DMS 273 treated with DMSO at 0.1 percent for 48 hours (cell line): ENCODE measurements at places on chromosomes 16 and 17.

GRCh38 chr17:1592751-1593629 is 30.4 kb upstream of the PITPNA start:
- no peak for DNase-seq

DNA sequence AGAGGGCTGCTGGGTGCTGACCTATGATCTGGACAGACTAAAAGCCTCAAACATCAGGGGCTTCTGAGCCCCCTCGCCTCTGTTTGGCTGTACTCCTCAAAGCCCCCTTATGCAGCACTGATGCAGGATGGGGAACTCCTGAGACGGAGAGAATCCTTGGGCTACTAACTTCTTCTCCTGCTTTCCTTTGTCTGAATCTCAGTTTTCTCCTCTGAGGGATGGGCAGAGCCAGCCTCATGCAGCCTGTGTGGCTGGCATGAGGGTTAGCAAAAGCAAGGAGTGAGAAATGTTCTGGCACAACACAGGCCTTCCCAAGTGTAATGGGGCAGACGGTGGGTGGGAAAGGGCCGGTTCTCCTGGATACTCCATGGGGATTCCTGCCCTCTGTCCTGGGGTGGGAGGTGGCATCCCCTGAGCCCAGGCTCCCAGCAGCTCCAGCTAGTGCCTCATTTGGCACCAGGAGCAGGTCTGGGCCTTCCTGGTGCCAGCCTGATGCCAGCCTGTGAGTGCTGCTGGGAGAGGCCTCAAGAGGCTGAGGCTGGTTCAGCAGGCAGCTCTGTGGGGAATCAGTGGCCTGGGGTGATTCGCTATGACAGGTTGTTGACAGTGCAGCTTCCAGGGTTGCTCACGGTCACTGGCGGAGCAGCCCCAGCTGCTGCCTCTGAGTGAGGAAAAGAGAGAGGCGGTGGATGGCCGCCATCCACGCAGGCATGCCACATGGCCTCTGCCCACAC is 4.0 kb upstream of the BRD7 start:
- DNase-seq = no peak

GRCh38 chr17:82636626-82637598 is 11.3 kb downstream of the WDR45B start:
- no peak for DNase-seq

DNA sequence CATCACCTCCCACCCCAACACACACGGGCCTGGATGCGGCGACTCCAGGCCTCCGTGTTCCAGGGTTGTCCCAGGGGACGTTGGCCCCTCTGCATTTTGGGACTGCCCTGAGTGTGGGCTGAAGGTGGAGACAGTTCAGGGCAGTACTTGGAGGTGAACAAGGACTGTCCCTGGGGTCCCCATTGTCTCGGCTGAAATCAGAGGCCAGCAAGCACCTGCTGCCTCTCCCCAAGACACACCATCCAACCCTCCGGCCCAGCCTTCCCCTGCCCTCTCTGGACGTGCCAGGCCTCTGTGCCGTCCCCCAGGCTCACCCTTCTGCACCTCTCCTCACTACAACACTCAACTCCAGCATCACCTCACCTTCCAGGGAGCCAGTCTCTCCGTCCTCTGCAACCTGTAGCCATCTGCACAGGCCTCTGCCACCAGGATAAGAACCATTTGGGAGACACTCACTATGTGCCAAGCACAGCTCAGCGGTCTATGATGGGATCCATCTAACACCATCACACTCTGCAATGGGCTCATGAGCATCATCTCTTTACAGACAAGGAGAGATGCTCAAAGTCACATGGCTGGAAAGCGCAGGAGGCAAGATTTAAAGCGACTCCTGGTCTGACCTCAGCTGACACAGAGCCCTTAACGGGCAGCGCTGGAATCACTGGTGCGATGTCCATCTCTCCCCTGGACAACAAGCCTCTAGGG is 104.5 kb upstream of the SEC14L1 start:
- DNase-seq = no peak

DNA sequence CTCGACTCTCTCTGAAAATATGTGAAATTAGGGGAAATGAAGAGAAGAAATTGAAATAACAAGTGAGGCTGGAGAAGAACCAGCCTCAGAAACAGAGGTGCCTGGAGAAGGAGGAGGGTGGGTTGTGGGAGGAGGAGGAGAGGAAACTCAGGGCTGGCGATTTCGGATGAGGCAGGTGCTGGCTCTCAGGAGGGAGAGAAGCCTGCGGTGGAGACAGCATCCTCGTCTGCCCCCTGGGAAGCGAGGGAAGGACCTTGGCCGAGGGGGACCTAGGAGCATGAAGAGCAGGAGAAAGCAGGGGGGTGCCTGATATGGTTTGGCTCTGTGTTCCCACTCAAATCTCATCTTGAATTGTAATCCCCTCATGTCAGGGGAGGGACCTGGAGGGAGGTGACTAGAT is 264.7 kb upstream of the TNRC6C start:
- no peak for DNase-seq

- DNase-seq = peak; percentile 46
Observed at GRCh38 chr17:11330826-11331225, 89.8 kb downstream of the SHISA6 start.
